ENCODE measurements at places on chromosomes 3 and 15.

DNA sequence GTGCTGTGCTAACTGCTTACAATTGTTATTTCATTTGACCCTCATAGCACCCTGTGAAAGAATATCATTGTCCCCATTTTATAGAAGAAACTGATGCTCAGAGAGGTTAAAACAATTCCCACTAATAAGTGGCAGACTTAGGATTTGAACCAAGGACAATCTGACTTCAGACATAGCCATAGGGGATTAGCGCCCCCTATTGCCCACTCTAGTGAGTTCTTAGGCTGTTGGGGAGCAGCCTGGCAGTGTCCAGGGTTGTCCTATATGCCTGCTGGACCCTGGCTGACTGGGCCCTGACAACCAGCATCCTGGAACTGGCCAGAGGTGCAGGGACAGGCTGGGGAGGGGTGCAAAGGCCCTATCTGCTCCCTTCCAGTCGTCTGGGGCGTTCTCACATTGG, 15.4 kb downstream of the DPH3 start:
- no peak for DNase-seq

DNA sequence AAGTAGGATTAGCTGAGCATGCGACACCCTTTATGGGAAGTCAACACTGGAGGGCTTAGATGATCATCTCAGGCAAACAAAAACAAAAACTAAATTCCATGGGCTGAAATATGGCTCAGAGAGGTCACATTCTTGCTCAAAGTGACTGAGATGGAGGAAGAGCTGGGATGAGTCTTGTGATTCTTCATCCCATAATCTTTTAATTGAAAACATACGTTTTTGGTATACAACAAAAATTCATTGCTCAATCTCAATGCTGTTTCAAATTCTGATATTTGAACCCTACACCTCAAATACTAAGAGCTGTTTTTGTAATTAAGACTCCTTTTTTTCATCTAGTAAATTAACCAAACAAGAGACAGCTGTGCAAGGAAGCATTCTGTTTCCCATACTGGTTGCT, 257.0 kb downstream of the NR1D2 start:
- no peak for DNase-seq

GRCh38 chr15:88274553-88275460, 18.3 kb upstream of the NTRK3 start:
- peak; percentile 66 for DNase-seq

DNA sequence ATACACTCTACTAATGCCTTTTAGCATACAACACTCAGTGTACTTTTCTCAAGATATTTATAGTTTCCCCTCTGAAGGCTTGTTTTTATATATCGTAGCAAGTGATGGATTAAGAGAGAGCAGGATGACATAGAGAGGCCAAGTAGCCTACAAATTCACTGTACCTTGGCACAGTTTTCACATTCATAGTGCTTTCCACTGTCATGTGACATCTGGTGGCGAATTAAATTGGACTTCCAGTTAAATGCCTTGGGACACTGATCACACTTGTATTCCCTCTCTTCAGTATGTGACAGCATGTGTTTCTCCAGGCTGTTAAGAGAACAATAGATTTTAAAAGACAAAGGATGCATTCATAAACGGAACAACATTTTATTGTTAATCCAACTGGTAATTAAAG, 541.1 kb downstream of the MECOM start:
- no peak for DNase-seq

DNA sequence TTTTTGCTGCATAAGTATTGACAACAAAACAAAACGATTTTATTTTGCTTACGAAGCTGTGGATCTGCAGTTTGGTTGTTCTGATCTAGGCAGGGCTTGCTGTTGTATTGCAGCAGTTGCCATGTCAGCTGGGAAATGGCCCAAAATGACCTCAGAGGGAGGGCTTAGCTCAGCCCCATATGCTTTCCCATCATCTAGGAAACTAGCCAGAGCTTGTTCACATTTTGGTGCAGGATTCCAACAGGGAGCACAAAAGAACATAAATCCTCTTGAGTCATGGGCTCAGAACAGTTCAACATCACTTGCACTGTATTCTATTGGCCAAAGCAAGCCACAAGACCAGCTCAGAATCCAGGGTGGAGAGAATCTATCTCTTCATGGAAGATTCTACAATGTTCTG, 42.2 kb upstream of the ROBO2 start:
- no peak for DNase-seq
